ENCODE measurements at places on chromosomes 5 and 9.

GRCh38 chr9:105259274-105259673, 14.8 kb downstream of the SLC44A1 start:
- no peak for DNase-seq

GRCh38 chr9:15475923-15476536, 34.7 kb downstream of the PSIP1 start:
- no peak for DNase-seq

GRCh38 chr5:151058891-151059489, 21.8 kb downstream of the TNIP1 start:
- DNase-seq: no peak

DNA sequence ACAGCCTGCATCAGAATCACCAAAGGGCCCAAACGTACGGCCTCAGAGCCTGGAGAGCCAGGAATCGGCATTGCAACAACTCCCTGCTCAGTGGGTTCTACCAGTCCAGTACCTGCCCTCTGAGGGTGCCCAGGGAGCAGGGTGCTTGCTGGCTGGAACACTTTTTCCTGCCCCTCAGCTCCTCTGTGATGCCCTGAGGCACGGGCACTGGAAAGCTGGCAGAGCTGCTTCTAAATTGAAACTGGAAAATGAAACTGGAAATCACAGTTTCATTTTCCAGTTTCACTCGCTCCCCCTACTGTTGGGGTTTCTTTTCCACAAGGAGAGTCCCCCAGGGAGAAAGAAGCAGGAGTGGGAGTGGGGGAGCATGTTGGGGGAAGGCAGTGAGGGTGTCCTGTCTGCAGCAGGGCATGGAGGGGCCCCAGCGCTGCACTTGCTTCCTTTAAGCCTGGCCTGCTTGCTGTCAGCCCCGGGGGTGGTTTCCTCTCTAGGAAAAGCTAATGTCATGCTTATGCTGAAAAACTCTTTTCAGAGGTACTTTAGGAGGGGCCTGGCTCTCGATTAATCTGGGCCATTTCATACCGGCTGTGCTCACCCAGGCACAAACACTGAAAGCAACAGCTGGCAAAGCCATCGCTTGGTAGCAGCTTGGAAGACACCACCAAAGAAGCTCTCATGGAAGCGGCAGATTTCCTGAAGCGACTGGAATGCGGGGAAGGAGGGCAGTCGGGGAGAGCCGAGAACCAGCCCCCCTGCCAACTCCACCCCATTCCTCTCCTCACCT, 26.2 kb downstream of the IRF1 start:
- no peak for DNase-seq

DNA sequence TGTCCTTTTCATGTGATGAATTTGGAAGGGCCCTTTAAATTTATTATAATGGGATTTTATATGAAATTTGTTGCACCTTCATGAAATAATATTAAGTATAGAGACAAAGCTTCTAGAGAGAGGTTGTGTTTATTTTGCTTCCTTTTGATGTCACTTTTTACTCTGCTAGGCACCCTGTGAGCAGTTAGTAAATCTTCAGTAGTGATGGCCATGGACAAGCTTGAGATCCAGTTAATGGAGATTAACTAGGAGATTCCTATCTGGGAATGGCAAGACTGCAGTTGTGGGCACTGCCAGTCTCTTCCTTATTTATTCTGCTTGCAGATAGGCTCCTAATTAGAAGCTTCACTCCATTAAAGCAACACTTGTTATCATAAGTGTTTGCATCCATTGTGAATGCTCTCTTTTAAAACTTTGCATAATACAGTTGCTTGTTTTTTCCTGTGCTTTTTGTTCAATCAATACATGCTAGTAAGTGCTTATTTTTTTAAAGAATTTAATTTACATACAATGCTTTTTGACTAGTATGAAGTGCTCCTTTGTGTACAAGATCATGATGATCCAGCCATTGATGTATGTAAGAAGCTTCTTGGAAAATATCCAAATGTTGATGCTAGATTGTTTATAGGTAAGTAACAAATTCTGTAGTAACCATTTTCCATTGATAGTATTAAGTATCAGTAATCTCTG, 25.9 kb downstream of the UGCG start:
- no peak for DNase-seq

- DNase-seq: no peak
Observed at GRCh38 chr5:150068472-150068871, 17.9 kb downstream of the CSF1R start.

- no peak for DNase-seq
Observed at GRCh38 chr5:10337107-10337506, 16.4 kb upstream of the MARCHF6 start.

DNA sequence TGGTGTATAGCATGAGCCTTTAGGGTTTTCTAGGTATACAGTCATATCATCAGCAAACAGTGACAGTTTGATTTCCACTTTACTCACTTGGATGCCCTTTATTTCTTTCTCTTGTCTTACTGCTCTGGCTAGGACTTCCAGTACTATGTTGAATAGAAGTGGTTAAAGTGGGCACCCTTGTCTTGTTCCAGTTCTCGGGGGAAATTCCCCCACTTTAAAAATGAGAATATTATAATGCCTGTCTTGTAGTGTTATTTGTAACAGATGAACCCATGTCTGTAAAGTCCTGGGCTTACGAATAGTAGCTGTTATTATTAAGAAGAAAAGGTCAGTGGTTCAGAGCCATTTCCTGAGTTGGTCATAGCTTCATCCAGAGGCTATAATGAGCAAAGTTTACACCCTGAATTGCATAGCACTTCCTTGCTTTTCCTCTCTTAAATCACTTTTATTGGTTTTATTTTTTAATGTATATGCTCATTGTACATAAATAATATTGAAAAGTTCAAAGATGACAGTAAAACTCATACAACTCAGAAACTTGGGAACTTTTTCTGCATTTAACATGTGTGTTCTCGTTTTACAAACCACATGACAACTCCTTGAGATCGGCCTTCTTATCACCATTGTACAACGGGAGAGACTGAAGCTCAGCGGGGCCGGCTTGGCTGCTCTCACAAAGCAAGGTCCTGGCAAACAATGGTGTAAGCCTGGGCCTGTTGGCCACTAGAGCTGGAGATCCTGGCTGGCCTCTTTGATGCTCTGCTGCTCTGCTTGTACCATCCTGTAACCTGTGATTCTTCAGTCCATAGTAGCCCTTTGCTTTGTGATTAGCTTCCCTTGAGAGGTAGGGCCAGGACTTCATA, 85.2 kb downstream of the CYFIP2 start:
- DNase-seq: no peak

GRCh38 chr5:40738502-40738901, 17.3 kb downstream of the TTC33 start:
- no peak for DNase-seq

GRCh38 chr9:33297432-33297831, 7.1 kb downstream of the NFX1 start:
- DNase-seq: peak; percentile 38

- no peak for DNase-seq
Observed at GRCh38 chr9:127162046-127162863, 39.8 kb upstream of the ANGPTL2 start.

- DNase-seq: no peak
Observed at GRCh38 chr9:34559624-34560455, 29.7 kb downstream of the CNTFR start.

DNA sequence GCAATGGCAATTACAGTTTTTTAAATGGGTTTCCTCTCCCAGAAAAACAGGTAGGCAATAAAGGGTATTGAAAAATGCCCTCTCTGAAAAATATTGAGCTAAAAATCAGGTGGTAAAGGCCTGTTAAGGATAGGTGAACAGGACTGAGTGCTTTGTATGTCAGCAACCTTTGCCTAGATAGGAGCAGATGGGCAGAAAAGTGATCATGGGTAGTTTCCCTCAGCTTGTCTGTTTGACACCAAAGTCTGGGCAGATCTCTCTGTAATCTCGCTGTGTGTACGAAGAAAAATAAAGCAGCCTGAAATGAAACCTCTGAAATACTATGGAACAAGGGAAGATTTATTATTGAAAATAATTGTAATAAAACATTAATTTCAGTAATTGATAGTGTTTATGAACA, 15.8 kb downstream of the RNF180 start:
- no peak for DNase-seq

DNA sequence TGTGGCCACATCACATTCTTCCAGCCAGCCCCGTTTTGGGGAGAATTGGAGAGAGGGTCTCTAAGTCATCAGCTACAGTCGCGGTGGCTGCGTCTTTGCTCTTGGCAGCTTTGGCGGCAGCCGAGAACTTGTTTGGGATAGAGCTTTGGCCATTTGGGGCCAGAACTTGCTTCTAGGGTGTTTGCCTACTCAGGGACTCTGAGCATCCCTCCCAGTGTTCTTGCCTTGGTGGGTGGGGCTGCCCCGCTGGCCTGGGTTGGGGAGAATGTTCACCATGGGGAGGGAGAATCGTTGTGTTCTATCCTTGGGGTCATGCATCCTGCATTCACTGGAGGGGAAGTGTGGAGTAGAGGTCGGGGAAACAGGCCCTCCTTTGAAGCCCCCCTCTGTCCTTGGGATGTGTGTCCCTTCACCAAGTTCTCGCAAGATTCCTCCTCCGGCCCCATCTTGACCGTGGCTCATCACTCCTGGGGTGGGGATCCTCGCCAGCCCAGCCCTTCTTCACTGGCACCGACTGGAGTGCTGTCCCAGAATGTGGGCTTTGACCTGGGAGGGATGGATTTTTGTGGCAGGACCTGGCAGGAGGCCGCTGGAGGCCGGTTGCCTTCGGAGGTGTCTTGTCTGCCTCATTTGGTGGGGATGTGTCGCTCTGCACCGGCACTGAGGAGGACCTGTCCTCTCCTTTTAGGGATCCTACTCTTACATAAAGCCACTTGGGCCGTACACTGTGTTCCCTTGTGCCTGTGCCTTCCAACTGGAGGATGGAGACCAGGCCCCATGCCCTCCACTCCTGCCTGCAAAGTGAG, 3.5 kb downstream of the PHF2 start:
- DNase-seq: no peak

GRCh38 chr5:117682416-117682815, 1107.8 kb upstream of the SEMA6A start:
- no peak for DNase-seq

GRCh38 chr9:2764353-2764752, 47.0 kb downstream of the KCNV2 start:
- DNase-seq: no peak

- no peak for DNase-seq
Observed at GRCh38 chr9:77901771-77902170, 129.8 kb downstream of the GNAQ start.

- peak; percentile 45 for DNase-seq
Observed at GRCh38 chr9:70257991-70258691, 637 bp upstream of the SMC5 start.

- DNase-seq: no peak
Observed at GRCh38 chr5:75522542-75522941, 10.9 kb downstream of the POLK start.

DNA sequence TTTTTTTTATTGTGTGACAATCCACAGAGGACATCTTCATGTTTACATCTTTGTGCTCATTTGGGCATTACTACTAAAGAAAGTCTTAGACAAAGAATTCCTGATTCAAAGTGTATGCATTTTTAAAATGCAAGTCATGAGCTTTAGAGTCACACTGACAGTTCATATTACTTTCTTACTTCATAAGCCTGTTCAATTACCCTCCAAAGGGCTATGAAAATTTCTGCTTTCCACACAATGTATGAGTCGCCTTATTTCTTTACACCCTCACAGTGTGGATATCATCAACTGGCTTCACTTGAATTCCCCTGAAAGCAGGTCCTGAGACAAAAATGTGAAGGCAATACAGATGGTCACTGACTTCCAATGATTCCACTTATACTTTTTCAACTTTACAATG, 280.4 kb upstream of the PTGER4 start:
- DNase-seq: no peak

- DNase-seq: no peak
Observed at GRCh38 chr9:94772639-94773303, 46.3 kb downstream of the AOPEP start.

DNA sequence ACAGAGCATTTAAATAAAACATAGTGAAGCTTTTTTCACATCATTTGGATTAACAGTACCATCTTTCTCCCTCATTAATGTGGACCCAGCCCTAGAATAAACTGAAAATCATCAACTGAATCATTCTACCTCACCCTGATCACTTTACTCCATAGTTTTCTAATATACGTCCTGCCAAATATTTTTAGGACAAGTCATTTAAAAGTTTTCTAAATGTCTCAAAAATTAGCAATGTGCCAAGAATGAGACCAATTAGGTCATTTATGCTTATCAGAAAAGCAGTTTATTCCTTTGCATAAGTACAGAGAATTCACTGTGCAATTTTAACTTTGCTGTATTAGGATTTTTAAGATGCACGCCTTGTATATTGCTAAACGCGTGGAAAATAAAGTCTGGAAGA, 284.4 kb downstream of the PIK3R1 start:
- no peak for DNase-seq

DNA sequence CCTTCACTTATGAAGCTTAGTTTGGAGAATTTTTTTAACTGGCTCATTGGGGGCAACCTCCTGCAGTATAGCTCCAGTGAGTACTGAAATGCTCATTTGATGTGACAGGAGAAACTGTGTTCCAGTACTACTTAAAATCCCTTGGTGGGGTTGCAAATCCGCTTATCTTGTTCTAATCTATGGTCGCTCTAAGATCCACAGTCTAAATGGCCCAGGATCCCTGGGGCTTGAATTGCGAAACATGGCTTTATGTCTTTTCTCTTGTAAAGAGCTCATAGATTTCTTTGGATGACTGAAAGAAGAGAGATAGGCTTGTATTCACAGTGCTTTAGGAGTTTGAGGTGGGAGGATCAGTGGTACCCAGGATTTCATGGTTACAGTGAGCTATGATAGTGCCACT, 52.7 kb downstream of the ADAMTSL1 start:
- no peak for DNase-seq

DNA sequence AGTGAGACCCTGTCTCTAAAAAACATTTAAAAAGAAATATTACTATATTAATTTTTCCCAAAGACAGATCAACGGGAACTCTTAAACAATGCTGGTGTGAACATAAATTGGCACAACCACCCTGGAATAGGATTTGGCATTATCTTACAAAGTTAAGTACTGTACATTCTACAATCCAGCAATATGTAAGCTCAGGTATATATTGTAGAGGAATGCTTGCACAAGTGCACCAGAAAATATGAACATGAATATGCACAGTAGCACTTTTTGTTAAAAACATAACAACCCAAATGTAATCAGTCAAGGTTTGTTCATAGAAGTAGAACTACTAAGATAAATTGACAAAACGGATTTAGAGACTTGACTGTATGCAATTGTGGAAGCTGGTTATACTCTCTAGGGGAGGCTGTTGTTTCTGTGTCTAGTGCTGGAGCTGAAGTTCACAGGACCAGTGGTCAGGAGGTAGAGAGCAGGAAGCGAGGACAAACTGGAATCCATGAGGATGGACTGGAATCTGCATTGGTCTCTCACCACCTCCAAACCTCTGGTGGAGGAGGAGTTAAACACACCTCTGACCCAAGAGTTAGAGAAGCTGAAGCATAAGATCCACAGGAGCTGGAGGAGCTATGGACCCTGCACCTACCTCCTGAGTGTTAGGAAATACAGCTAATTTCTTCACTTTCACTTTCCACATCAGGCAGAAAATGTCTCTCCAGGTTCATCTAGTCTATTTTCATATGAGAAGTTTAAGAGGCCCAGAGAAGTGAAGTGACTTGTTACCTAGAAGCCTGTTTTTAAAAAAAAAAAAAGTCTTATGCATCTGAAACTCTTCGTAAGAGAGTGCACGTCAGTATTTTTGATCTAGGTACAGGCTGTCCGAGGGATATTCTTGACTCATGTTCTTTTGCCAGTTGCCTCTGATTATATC, 20.3 kb upstream of the RIC1 start:
- no peak for DNase-seq

- DNase-seq: no peak
Observed at GRCh38 chr5:91243852-91244251, 139.3 kb downstream of the ARRDC3 start.

GRCh38 chr5:10069637-10070313, 179.9 kb downstream of the ATPSCKMT start:
- DNase-seq: no peak

GRCh38 chr9:116483622-116484491, 203.2 kb upstream of the TRIM32 start:
- no peak for DNase-seq

Measured in tibial nerve (tissue), 4 donors.